ENCODE measurements at places on chromosomes 16 and 17. TPM values are rescaled to one million over a fixed set of nuclear protein-coding genes. Genes with fewer than 3 reads are reported as not detected.

Gene CD300LB
- not detected for total RNA-seq

DNA sequence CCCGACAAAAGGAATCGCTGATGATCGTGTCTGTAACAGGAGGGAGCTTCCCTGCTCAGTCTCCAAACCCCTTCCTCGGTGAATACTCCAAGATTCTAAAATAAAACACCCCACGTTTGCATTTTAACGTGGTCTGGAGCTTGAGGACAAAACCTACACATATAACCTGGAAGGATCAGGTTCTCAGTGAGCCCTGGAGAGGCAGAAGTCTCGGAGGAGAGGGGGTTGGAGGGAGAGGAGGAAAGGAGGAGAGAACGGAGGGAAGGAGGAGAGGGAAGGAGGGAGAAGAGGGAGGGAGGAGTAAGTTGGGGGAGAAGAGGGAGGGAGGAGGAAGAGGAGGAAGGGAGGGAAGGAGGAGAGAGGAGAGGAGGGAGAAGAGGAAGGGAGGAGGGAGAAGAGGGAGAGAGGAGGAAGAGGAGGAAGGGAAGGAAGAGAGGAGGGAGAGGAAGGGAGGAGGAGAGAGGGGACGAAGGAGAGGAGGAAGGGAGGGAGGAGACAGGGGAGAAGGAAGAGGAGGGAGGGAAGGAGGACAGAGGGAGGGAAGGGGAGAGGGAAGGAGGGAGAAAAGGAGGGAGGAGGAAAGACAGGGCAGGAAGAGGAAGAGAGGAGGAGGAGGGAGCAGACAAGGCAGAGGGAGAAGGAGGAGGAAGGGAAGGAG is 27.4 kb upstream of the GINS2 start:
- no peak overlapping the region for H3K4me3 ChIP-seq
- H3K27ac ChIP-seq, result no peak overlapping the region
- no peaks in the 10 kb centered on the region for H3K27me3 ChIP-seq
- peaks cover 7% of the 10 kb centered on the region for H3K4me1 ChIP-seq
- no peak for DNase-seq

Gene ACSM2B
- not detected for total RNA-seq

Gene FN3K
- 2.3 TPM for total RNA-seq

- H3K27ac ChIP-seq, result no peak overlapping the region
- no peaks in the 10 kb centered on the region for H3K4me1 ChIP-seq
- no peak for DNase-seq
- no peak overlapping the region for H3K4me3 ChIP-seq
- H3K36me3 ChIP-seq, result peaks cover 29% of the 10 kb centered on the region
Observed at GRCh38 chr17:81621494-81622130, 15.3 kb downstream of the NPLOC4 start.

GRCh38 chr17:82302568-82302963 is 14.8 kb downstream of the CD7 start:
- H3K4me3 ChIP-seq, result peak overlapping the region; percentile 59
- H3K36me3 ChIP-seq, result no peaks in the 10 kb centered on the region
- H3K27ac ChIP-seq, result peak overlapping the region; percentile 58
- no peaks in the 10 kb centered on the region for H3K27me3 ChIP-seq

Gene CORO6
- total RNA-seq, result 2.5 TPM

Gene CUEDC1
- total RNA-seq, result 0.73 TPM

GRCh38 chr17:17745476-17746455 is 64.5 kb downstream of the RAI1 start:
- H3K27ac ChIP-seq, result no peak overlapping the region
- H3K36me3 ChIP-seq, result no peaks in the 10 kb centered on the region
- no peak overlapping the region for H3K4me3 ChIP-seq
- no peak for DNase-seq

DNA sequence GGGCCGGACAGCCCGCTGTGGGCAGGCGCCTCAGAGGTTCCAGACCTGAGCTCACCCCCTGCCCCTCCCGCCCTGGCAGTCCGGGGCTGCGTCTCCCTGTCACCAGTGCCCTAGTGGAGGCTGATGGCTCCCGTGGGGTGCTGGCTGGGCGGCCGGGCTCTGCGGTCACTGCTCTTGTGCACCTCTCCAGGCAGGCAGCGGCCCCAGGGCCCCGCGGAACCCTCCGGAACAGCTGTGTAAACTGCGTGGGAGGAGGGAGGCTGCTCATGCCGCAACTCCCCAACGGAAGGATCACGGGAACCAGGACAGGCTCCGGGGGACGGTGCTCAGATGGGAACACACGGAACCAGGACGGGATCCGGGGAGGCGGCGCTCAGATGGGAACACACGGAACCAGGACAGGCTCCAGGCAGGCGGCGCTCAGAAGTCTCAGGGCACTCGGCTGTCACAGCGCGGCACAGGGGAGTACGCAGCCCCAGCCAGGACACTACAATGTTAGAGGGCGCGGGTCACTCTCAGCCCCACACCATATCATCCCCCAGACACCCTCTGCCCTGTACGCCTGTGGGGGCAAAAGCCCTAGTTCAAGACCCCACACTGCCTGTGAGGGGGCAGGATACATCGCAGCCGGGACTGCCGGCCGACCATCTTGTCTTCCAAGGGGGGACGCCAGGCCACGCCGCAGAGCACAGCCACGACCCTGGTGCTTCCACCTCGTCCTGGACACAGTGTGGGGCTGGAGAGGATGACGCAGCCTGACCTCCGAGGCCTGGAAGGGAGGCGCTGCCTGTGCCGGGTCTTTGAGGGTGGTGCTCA is 74.0 kb upstream of the GNG13 start:
- no peaks in the 10 kb centered on the region for H3K27me3 ChIP-seq
- no peak for DNase-seq
- no peaks in the 10 kb centered on the region for H3K4me1 ChIP-seq
- no peak overlapping the region for H3K4me3 ChIP-seq

GRCh38 chr17:40576113-40576740 is 11.0 kb upstream of the CCR7 start:
- no peak overlapping the region for H3K27ac ChIP-seq
- no peak for DNase-seq
- peaks cover 49% of the 10 kb centered on the region for H3K4me1 ChIP-seq
- H3K4me3 ChIP-seq, result peak overlapping the region; percentile 1

Gene TEN1
- total RNA-seq, result 15.9 TPM

DNA sequence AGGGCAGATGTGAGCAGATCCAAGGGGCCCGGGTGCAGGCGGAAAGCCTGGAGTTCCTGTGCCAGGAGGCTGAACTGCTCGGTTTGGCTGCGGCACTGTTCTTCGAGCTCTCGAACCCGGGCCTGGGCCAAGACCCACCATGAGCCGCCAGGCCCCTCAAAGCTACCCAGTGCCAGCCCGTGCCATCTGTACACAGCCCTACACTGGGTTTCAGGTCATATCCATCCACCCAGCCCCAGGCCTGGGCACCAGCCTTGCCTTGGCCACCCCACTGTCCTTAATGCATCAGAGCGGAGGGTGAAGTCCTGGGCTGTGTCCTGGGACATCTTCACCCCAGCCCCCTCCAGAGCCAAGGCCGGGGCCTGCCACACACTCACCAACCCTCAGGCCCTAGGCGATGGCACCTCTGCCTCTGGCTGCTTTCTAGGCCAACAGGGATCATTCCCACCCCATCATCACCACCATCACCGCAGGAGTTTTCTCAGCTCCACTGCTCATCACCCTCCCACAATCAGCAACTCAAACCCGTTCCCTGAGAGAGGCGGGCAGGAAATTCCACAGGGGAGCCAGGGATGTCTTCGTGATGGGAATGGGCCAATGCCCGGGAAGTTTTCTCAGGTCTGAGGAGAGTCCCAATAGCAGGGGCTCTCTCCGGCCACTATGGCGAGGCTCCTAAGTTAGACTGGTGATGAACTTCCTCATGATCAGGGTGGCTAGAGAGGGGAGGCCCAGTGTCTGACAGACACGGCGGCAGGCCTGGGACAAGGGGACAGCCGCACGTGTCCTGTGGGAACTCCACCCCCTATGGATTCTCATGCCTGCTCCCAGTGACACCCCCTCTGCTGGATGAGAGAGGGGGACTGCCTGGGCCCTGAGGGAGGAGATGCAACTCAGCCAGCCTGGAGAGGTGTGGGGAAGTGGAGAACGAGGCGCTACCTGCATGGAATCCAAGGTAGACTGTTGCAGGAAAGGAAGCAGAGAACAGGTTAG is 9.1 kb downstream of the TSPOAP1 start:
- no peak for DNase-seq
- H3K27ac ChIP-seq, result no peak overlapping the region
- H3K4me3 ChIP-seq, result no peak overlapping the region
- H3K36me3 ChIP-seq, result no peaks in the 10 kb centered on the region
